ENCODE measurements at places on chromosomes 1 and 21. TPM values are rescaled to one million over a fixed set of nuclear protein-coding genes. Genes with fewer than 3 reads are reported as not detected.
A peak's percentile ranks its signal among the peaks of the same experiment; 100 is the strongest.

DNA sequence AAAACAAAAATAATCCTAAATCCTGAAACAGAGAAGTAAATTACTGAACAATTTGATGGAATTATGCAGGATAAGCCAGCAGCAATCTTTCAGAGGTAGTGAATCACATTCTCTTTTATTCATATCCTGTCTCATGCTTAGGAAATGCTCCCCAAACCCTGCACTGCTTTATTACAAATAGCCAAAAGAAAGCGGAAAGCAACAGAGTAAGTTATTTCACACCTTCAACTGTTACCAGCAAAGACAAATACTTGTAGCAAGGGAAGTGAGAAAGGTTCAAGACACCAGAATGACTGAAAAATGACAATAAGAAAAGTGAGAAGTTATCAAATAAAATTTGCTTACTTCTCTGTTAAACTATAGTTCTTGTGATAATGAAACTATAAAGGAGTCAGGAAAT lies 6.2 kb downstream of the ZRANB2 start:
- DNase-seq, result no peak

- peak; percentile 52 for DNase-seq
Measured at GRCh38 chr21:45255381-45256020, 32.2 kb downstream of the POFUT2 start.

GRCh38 chr1:53524428-53525375 lies 65.5 kb downstream of the DMRTB1 start:
- no peak for DNase-seq

Gene VAV3
- 6.9 TPM for total RNA-seq

DNA sequence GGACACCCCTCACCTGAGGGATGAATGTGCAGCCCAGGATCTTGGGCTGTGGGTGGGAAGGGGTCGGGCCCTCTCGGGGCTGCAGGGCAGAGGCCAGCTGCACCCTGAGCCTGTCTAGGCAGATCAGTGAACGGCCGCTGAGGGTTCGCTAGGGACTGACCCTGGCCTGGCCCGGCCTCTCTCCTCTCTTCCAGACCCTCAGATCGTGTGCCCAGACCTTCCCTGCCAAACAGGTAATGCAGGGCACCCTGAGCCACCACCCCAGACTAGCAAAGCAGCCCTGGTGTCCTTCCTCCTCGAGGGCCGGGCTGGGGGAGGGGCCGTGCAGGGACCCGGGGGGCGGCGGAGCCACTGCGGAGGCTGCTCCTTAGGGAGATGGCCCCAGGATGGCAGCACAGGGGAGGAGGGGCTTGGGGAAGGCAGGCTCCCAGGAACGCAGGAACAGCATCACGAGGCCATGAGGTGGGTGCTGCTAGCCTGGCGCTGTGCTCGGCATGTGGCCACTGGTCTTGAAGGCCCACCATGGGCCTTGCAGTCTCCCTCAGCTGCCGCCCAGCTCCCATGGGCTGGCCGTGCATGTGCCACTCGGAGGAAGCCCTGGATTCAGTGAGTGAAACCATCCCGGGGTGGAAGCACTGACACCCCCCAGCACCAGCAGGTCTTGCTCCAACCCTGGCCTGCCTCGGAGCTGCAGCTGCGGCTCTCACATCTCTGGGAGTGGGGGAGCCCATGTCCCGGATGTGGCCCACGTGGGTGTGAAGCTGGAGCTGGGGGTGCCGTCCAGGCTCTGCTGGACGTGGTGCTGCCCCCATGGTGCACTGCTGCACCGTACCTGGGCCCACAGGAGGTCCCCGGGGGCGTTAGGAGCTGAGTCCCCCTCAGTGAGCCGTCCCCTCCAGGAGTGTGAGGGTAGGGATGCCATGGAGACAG lies 28.7 kb downstream of the COL6A2 start:
- no peak for DNase-seq
